Urothelium cell line (cell line): ENCODE measurements at places on chromosomes 12 and 14.

DNA sequence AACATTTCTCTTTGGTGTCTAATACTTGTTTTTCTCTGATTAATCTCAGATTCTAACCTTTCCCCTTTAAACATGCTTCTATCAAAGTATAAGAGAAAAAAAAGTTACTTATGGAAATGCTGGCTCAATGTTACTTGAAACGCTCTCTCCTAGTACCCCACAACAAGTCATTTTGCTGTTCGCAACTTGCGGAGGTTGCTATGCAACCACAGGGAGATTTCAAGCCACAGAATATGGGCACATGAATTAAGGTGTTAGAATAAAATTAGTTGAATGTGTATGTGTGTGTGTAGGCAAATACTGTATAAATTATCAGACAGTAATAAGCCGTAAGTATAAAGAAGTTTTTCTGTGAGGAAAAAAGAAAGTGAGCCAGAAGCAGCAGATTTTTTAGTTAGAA, 80.6 kb downstream of the CCDC59 start:
- DNase-seq = no peak

DNA sequence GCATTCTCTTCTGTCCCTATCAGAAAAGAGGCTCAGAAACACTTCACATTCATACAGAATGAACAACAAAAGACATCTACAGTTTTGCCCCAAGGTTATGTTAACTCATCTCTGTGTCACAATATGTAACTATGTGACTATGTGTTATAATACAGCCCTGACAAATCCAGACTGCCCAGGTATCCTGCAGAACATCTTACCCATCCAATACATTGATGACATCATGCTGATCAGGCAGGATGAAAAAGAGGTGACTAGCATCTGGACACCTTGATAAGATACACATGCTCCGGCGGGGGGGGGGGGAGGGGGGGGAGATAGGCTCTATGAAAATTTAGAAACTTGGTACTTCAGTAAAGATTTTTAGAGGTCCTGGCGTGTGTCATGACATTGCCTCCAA, 8.3 kb upstream of the GNS start:
- no peak for DNase-seq

DNA sequence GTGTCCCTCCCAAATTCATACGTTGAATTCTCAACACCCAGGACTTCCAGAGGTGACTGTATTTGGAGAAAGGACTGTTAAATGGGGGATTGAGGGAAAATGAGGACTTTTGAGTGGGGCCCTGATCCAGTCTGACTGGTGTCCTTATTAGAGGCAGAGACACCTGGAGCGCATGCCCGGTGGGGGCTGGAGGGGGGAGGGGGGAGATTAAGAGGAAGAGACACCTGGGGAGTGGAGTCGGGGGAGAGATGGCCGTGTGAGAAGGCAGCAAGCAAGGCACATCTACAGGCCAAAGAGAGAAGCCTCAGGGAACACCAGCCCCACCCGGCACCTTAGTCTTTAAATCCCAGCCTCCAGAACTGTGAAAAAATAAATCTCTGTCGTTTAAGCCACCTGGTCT, 209.7 kb downstream of the SLC41A2 start:
- no peak for DNase-seq

DNA sequence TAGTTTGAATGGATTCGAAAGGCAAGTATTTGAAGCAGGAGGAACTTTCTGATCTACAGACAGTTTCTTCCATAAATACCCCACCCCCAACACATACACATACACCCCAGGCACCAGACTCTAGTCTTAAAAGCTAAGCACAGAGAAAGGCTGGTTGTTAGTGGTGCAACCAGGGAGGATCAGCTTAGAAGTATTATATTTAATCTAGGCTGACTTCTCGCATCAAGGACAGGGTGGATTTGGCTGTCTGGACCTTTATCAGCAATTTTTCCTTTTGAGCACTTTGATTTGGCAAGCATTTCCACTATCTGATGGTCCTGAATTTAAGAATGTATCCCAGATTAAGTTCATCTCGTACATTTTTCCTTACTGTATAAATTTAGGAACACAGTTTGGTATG, 1489.8 kb upstream of the FLRT2 start:
- no peak for DNase-seq

GRCh38 chr12:19869413-19869812, 430.1 kb downstream of the AEBP2 start:
- peak; percentile 15 for DNase-seq

DNA sequence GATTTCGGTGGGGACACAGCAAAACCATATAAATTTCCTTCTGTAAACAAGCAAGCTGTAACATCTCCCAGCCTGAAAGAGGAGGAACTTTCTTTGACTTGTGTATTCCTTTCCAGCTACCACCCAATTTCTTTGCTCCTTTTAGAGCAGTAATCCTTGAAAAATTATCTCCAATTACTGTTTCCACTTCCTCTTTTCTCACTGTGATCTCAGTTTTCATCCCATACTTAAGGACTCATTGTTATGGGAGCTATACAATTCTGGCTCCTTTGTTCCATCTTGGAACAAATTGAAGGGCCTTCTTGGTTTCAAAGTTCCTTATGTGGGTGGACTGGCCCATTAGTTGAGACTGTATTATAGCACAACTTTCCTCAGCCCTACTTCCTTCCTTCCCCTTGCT, 152.6 kb downstream of the AKAP6 start:
- DNase-seq = no peak

GRCh38 chr12:85441741-85442140, 161.7 kb downstream of the ALX1 start:
- DNase-seq = peak; percentile 6

GRCh38 chr12:49198431-49199155, 9.7 kb upstream of the TUBA1A start:
- DNase-seq = peak; percentile 74

DNA sequence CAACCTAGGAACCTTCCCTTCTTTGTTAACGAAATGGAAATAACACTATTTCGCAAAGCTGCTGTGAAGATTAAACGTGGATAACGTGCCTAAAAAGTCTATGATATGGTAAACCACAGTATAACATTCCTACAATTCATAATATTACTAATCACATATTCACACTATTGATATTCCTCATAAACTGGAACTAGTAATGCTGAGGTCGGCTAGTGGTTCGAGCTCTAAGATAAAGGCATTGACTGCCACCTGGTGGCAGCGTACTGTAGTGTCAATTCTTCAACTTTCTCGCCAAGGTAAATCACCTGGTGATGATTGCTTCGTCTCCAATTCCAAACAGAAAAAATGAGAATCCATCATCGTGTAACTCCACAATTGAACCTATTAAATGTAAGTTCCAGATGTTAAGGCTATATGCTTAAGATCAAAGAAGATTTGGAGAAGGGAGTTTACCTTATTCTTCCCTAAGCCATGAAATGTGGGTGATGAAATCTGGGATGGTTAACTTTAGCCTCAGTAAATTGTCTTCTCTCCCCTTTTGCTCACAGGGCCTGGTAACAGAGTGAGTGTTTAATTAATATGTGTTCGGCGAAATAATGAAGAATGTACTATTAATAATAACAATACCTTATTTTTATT, 197.5 kb upstream of the TMEM132C start:
- peak; percentile 51 for DNase-seq

DNA sequence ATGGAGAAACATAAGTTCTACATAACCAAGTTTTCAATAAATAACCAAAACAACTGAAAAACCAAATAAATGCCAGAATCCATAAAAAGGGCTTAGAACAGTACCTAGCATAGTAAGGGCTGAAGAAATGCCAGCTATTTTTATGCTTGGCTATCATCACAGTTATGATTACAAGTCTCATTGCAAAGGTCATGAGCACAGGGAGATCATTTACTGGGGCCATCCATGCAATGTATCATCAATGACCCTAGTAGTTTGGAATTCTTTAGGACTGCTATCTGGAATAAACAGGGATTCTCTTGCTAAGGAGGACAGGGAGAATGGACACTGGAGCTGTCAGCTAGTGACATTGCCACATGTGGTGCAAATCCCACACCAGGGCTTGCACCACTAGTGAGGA, 92.5 kb upstream of the NAP1L1 start:
- DNase-seq = no peak
